ENCODE measurements at places on chromosomes 4 and X.

DNA sequence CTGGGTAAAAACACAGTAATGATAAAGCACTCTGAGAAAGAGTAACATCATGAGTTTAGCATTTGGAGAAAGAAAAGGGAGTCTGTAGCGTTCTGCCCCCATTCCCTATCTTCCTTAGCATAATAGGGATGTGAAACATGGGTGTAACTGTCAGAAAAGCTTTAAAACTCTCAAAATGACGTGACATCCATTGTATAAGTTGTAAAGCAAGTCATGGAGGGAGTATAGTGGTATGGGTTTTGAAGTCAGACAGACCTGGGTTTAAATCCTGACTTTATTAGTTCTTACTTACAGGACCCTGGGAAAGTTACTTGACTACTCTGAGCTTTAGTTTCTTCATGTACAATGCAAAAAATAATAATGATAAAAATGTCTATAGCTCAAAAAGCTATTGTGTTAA is 17.1 kb downstream of the FBXO8 start:
- no peak for DNase-seq

DNA sequence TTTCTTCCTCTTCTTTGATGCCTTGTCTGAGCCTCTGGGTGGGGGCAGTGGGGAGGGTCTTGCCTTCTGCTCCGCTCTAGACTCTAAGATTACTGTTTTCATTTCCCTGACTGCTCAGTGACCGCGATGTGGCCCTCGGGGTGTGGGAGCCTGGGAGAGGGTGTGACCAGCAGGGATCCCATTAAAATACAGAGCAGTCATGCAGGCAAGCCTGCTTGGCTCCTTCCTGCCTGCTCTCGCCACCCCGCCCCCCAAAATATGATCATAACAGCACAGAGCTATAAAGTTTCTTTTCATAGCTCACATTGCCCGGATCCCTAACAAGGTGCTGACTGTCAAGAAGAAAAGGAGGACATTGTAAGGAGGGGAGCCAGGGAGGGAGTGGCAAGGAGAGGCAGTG is 332.9 kb downstream of the RAB28 start:
- DNase-seq: no peak

DNA sequence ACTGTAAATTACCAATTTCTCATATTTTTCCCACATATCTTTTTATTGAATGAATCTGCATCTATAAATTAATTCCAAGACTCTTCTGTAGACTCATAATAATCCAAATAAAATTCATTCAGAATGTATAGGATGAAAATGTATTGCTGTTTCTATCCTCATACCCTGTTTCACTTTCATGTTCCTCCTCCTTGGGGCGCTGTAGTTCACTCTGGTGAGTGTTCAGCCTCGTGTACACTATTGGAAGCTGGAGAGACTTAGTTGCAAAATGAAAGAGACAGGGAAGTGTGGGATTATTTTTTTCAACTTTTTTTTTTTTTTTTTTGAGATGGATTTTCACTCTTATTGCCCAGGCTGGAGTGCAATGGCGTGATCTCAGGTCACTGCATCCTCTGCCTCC is 296.1 kb downstream of the TLL1 start:
- no peak for DNase-seq

DNA sequence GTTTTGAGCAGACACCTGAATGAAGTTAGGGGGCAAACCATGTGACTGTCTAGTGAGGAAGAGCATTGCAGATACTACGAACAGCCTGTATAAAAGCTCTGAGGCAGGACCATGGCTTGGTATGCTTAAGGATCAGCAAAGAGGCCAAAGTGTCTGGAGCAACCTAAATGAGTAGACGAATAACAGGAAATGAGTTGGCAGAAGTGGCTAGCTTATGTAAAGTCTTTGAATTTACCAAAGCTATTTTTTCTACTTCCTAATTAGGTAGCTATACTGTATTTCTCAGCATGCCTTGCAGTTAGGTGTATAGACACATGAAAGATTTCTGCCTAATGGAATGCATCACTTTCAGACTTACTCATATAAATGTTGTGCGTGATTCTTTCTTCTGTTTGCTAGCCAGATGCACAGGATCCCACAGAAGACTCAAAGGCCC is 9.3 kb upstream of the GPRIN3 start:
- DNase-seq: no peak

GRCh38 chr4:41930139-41930831 is 4.9 kb upstream of the TMEM33 start:
- no peak for DNase-seq

- no peak for DNase-seq
Measured at GRCh38 chrX:3674881-3675280, 38.6 kb downstream of the PRKX start.

- no peak for DNase-seq
Measured at GRCh38 chrX:11766487-11766886, 8.4 kb downstream of the MSL3 start.

GRCh38 chrX:150546711-150547153 is 21.7 kb upstream of the MTM1 start:
- no peak for DNase-seq

GRCh38 chr4:76449833-76450232 is 14.8 kb downstream of the SHROOM3 start:
- no peak for DNase-seq

DNA sequence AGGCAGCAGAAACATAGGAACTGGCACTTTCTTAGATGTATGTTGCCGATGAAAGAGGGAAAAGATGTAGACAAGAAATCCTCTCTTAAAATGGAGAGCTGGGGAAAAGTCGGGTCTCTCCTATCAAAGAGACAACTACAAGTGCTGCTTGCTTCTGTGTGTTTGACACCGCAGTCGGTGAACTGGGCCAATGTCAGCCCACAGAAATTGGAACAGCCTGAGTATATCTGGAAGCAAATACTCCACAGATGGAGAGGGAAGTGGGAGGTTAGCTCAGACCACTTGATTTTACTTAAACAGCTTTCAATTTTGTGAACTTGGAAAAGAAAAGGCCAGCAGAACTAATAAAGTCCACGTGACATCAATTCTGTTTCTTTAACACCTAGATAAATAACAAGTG is 230.9 kb upstream of the FAT1 start:
- DNase-seq: no peak

- DNase-seq: no peak
Measured at GRCh38 chr4:40548256-40548655, 81.4 kb downstream of the RBM47 start.

DNA sequence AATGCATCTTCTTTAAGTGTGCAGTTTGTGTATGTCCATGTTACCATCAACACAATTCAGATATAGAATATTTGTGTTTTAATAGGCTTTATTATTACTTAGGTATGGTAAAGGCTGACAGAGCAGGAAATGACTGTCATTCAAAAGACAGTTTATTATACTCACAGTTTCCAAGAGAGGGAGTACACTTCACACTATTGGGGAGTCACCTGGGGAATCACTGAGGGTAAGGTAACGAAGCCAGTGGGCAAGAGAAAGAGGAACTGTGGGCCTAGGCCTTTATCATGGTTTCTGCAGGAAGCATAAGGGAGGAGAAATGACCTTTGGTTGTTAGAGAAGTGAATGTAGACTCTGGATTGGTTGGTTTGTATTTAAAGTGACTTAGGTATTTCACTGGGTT is 235.1 kb upstream of the HCCS start:
- no peak for DNase-seq

GRCh38 chr4:40335525-40335894 is 377 bp downstream of the CHRNA9 start:
- DNase-seq: no peak

Data from Right ventricle myocardium inferior (tissue), 1 donor.